Kidney epithelial cell (primary cell): ENCODE measurements at places on chromosomes 3 and 15. TPM values are rescaled to one million over a fixed set of nuclear protein-coding genes. Genes with fewer than 3 reads are reported as not detected.

Gene PCOLCE2
- total RNA-seq = 1.7 and 3.4 TPM in 2 replicates

Gene C3orf22
- not detected in 2 replicates for total RNA-seq

Gene TGM4
- not detected in 2 replicates for total RNA-seq

Gene ZNF654
- total RNA-seq = 6.6 and 6.8 TPM in 2 replicates

Gene ATP6V1A
- total RNA-seq = 43.4 and 43.6 TPM in 2 replicates

Gene PPM1L
- 11.1 and 12.0 TPM in 2 replicates for total RNA-seq

Gene EPHB1
- total RNA-seq = 10.8 and 13.3 TPM in 2 replicates

Gene LINGO1
- total RNA-seq = 1.2 and 4.8 TPM in 2 replicates

Gene LMAN1L
- total RNA-seq = not detected in 2 replicates

Gene TLR9
- not detected in 2 replicates for total RNA-seq

Gene PLIN1
- 0.08 TPM in 1 of 2 replicates, not detected in the other for total RNA-seq

Gene PROS1
- total RNA-seq = 14.1 and 15.1 TPM in 2 replicates

Gene C3orf85
- total RNA-seq = not detected in 2 replicates

Gene GOLIM4
- total RNA-seq = 27.2 and 27.9 TPM in 2 replicates

Gene SCG3
- total RNA-seq = 0.04 and 0.14 TPM in 2 replicates

Gene LMOD3
- total RNA-seq = not detected in 2 replicates

Gene SEMA3B
- 17.9 and 18.4 TPM in 2 replicates for total RNA-seq

Gene TGM5
- total RNA-seq = not detected in 2 replicates

Gene VIPR1
- total RNA-seq = 1.3 and 3.7 TPM in 2 replicates

Gene VEPH1
- total RNA-seq = 9.0 and 26.0 TPM in 2 replicates

Gene GOLGA6L7
- total RNA-seq = not detected in 2 replicates

Gene CRYGS
- total RNA-seq = 1.8 and 2.7 TPM in 2 replicates

Gene STRIT1
- total RNA-seq = not detected in 2 replicates

Gene GRAMD2A
- 0.89 and 2.4 TPM in 2 replicates for total RNA-seq

Gene ACP3
- total RNA-seq = 0.46 and 1.8 TPM in 2 replicates

Gene DNAJC17
- 20.0 and 59.2 TPM in 2 replicates for total RNA-seq

Gene RBPMS2
- total RNA-seq = 1.4 and 1.9 TPM in 2 replicates

Gene CACNA1D
- total RNA-seq = 0.21 and 0.55 TPM in 2 replicates

Gene GOLGA8O
- not detected in 2 replicates for total RNA-seq
